AML-193 (cell line): ENCODE measurements at places on chromosomes 3 and 15.

DNA sequence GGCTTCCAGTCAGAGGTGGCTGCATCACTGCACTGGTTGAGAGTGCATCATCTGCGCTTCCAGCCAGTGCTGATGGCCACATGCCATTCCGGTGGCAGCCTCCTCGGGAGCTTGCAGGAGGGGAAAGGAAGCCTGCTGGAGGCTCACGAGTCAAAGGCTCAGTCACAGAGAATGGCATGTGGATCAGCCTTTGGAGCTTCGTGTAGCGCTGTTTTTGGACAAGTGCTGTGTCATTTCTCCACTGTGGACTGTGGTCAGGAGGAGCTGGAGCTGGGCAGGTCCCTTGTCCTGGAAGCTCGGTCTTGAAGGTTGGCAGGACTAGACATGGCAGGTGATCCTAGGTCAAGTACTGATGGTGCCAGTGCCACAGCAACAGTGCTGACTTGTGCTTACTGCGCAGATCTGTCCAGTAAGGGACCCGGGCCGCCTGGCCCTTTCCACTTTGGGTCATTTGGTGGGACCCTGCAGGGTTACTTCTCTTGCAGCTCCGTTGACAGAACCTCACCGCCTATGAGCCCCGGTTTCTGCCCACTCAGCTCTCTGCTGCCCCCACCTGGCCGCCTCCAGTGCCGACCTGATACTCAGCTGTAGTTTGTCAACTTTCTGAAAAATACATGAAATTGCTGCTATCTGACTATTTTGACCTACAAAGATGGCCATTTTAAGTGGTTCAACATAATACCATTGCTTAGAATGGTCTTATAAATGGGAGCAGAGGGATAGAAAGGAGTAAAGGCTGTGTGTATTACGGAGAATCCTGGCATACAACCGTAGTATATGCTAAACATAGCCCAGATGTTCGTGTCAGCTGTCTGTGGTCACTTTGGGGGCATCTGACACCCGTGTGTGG, 27.6 kb upstream of the TRPM1 start:
- DNase-seq = peak; percentile 45

DNA sequence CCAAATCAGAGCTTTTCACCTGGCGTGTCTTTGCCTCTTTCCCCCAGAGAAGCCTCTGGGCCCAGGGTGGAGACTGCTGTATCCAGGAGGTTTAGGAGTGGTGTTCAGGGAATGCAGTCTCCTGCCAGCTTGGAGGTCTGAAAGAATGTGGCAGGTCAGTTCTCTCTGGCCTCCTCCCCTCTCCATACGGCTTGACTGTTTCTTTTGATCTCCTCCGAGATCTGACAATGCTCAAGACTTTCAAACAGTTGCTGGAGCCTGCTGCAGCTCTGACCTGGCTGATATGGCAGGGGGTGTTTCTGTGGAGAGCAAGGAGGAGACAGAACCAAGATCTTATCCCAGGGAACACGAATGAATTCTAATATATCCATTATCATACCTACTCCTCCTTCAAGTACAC, 24.7 kb upstream of the TM4SF4 start:
- no peak for DNase-seq

DNA sequence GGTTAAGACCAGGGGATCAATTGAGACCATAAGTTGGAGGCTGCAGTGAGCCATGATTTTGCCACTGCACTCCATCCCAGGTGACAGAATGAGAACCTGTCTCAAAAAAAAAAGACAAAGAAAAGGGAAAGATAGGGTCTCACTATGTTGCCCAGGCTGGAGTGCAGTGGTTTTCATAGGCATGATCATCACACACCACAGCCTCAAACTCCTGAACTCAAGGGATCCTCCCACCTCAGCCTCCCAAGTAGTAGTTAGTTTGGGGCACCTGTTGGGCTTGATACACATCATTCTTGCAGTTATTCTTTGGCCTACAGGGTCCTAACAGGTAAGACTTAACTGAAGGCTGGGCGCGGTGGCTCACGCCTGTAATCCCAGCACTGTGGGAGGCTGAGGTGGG, 42.1 kb downstream of the UBXN7 start:
- DNase-seq = no peak

DNA sequence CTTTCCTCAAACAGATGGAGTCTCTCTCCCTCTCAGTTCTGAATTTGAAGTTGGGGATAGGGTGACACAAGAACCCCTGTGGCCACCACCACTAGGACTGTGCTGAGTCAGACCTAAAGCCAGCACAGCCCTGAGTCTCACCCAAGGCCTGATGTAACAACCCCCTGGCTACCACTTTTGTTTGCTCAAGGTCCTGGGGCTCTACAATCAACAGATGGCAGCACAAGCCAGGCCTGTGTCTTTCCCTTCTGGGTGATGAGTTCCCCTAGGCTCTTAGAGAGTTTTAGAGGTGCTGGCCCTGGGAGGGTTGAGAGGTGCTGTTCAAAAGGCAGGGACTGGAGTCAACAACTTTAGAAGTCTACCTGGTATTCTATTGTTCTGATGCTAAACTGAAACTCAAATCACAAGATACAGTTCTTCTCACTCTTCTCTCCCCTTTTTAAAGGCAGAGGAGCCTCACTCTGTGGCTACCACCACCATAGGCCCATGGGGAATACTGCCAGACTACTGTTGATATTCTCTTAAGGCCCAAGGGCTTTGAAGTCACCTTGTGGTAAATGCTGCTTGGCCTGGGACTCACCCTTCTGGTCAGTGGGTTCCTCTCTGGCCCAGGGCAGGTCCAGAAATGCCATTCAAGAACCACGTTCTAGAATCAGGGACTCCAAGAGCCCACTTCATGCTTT, 6.5 kb downstream of the OR5K4 start:
- peak; percentile 30 for DNase-seq

DNA sequence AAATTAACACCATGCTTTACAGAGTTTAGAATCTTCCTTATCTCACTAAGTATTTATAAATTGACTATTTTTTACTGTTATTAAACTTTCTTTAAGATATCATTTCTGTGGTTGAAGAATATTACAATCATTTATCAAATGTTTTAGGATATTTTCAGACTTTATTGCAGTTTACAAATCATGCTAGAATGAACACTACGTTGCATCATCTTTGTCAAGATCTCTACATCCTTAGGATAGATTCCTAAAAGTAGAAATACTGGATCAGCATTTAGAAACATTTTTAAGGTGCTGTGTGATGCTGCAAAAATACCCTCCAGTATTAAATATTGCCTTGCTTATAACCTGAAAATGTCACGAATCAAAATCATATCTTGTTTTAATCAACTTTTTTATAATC, 2.5 kb upstream of the PLD1 start:
- no peak for DNase-seq

DNA sequence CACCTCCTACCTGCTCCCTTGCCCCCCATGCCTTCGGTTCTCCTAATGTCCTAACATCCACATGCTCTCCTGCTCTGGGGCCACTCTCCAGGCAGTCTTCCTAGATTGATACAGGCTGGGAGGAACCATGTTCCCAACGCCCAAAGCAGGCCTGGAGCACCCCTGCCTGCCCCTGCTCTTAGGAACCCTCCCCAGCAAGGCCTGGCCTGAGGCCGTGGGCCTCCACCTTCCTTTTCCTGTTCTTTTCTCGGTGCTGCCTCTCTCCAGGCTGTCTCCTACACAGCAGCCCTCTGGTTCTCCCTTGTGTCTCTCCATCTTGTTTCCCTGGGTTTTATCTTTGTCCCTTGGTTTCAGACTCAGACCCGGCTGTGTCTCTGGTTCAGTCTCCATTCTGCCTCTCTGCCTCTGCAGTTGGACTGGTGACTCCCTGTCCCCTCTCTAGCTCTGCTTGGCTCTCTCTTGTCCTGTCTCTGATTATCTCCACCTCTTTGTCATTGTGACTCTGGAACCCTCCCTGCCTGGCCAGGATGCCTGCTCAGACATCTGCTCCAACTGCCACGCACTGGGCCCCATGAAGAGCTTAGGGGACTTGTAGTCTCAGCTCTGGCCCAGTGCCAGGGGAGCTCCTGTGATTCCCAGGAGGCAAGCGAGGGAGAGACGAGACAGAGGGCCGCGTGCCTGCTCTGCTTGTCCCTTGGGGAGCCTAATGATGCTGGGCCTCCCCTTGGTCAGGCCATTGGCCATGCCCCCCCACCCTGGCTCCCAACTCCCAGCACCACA, 26.0 kb upstream of the RPL29 start:
- DNase-seq = no peak
